Right lobe of liver (tissue), 6 donors: ENCODE measurements at places on chromosomes 1 and 21. TPM values are rescaled to one million over a fixed set of nuclear protein-coding genes. Genes with fewer than 3 reads are reported as not detected.

DNA sequence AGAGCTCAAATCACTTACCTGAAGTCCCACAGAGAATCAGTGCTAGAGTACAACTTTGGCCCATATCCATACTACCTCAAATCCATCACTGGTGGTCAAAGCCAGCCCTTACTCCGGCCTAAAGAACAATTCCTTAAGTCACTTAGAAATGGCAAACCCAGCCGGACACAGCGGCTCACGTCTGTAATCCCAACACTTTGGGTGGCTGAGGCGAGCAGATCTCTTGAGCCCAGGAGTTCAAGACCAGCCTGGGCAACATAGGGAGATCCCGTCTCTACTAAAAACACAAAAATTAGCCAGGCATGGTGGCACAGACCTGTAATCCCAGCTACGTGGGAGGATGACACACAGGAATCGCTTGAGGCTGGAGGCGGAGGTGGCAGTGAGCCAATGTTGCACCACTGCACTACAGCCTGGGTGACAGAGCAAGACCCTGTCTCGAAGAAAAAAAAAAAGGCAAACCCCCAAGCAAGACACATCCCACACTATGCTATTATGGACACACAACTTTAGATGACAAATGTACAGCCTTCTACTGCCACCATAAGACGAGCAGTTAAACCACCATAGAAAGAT is 24.0 kb downstream of the NPHP4 start:
- DNase-seq: no peak
- H3K4me3 ChIP-seq: no peak overlapping the region
- no peaks in the 10 kb centered on the region for H3K36me3 ChIP-seq
- H3K4me1 ChIP-seq: no peaks in the 10 kb centered on the region
- H3K27ac ChIP-seq: no peak overlapping the region

GRCh38 chr1:170303034-170303433 is 157.3 kb downstream of the NTMT2 start:
- H3K27me3 ChIP-seq: no peaks in the 10 kb centered on the region
- no peak overlapping the region for H3K4me3 ChIP-seq
- H3K36me3 ChIP-seq: no peaks in the 10 kb centered on the region
- DNase-seq: no peak
- H3K27ac ChIP-seq: no peak overlapping the region
- H3K4me1 ChIP-seq: no peaks in the 10 kb centered on the region

GRCh38 chr1:44327679-44328491 is 27.2 kb downstream of the ERI3 start:
- H3K27me3 ChIP-seq: no peaks in the 10 kb centered on the region
- DNase-seq: peak; percentile 86
- no peak overlapping the region for H3K27ac ChIP-seq
- H3K4me1 ChIP-seq: peaks cover 4% of the 10 kb centered on the region

ZNF124 gene
- total RNA-seq: 6.9 TPM

UBR4 gene
- total RNA-seq: 85.8 TPM

- H3K36me3 ChIP-seq: no peaks in the 10 kb centered on the region
- H3K27me3 ChIP-seq: no peaks in the 10 kb centered on the region
- H3K27ac ChIP-seq: peak overlapping the region; percentile 17
- no peak overlapping the region for H3K4me3 ChIP-seq
- no peaks in the 10 kb centered on the region for H3K4me1 ChIP-seq
Measured at GRCh38 chr1:56453417-56454078, 125.8 kb downstream of the PLPP3 start.

RORC gene
- 13.3 TPM for total RNA-seq

SPATA17 gene
- not detected for total RNA-seq

DNA sequence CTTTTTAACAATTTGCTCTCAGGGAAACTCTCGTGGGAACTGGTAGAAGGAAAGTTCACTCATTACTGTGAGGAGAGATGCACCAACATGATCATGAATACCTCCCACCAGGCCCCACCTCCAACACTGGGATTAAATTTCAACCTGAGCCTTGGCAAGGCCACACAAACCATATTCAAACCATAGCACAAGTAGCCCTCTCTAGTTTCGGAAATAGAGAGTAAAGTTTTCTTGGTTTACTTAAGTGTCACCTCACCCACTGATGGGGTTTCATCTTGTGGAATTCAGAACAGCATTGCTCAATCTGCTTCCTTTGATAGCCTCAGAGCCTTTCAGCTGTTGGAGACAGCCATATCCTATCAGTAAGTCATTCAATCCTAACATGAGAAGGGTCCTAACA is 25.5 kb upstream of the CCSAP start:
- no peaks in the 10 kb centered on the region for H3K4me1 ChIP-seq
- H3K4me3 ChIP-seq: no peak overlapping the region
- H3K27ac ChIP-seq: no peak overlapping the region
- DNase-seq: peak; percentile 19

DNA sequence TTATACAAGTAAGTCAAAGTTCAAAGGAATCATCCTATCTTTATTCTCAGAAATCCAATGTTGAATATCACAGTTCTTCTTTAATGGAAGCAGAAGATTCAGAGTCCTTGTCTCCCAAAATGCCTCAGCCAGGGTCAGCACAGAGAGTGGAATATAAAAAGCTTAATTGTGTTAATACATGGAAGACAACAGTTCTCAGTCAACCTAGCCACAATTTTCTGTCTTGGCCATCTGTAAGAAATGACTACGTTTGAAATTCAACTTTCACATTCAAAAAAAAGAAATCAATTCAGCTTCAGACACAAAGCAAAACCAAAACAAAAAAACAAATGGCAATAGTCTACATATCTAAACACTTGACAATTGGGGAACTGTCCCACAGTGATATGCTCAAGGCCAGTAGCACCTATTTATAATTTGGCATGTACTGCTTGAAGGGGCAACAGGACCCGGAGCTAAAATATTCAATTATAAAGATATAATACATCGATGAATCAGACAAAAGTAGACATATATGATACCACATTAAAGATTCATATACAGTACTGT is 27.3 kb upstream of the GLIS1 start:
- H3K4me3 ChIP-seq: no peak overlapping the region
- H3K4me1 ChIP-seq: no peaks in the 10 kb centered on the region
- no peaks in the 10 kb centered on the region for H3K36me3 ChIP-seq
- no peak for DNase-seq

GRCh38 chr1:202155478-202156021 is 4.9 kb downstream of the PTPN7 start:
- no peak overlapping the region for H3K4me3 ChIP-seq
- no peaks in the 10 kb centered on the region for H3K36me3 ChIP-seq
- H3K4me1 ChIP-seq: no peaks in the 10 kb centered on the region
- DNase-seq: peak; percentile 74

DNA sequence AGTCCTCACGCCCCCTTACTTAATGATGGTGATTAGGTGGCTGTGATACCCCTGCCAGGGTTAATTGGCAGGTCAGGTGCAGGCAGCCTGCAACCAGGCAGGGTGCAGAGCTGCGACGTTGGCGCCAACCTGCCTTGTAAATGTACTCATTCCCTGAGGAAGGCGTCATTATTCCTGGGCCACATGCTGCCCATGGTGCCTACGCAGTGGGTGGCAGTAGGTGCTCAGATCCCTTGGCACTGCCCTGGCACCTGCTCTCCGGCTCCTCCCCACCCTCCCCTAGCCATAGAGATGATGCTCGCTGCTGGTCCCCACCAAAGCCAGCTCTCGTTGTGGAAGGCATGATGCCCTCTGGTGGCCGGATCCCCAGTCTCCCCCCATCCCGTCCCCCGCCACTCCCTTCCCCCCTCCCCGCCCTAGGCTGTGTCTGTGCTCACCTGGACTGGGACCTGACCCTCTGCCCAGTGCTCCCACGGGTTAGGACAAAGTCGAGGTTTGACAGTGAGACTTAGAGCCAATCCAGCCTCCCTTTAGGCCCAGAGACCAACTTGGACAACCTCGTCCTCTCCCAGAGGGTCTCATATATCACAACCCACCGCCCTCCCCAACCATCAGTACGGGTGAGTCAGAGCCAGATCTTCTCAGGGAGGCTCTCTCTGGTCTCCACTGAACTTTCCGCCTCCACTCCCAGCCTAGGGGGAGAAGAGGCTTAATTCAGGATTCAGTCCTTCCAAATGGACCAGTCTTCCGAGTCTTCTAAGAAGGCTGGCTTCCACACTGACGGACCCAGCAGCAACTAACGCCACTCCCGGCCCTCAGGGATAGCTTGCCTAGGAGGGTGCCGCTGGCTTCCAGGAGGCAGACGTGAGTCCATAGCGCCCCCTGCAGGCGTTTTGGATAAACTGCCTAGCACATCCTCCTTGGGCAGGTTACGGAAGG is 5.7 kb downstream of the KRTCAP2 start:
- no peaks in the 10 kb centered on the region for H3K27me3 ChIP-seq
- peak overlapping the region; percentile 10 for H3K4me3 ChIP-seq
- H3K36me3 ChIP-seq: no peaks in the 10 kb centered on the region
- peak; percentile 90 for DNase-seq
- H3K27ac ChIP-seq: no peak overlapping the region
- H3K4me1 ChIP-seq: no peaks in the 10 kb centered on the region

UBE2Q1 gene
- total RNA-seq: 48.6 TPM

- no peak for DNase-seq
- no peaks in the 10 kb centered on the region for H3K27me3 ChIP-seq
- H3K4me1 ChIP-seq: no peaks in the 10 kb centered on the region
- no peak overlapping the region for H3K4me3 ChIP-seq
- H3K27ac ChIP-seq: no peak overlapping the region
- H3K36me3 ChIP-seq: no peaks in the 10 kb centered on the region
Measured at GRCh38 chr1:180720753-180721152, 88.9 kb downstream of the XPR1 start.

NECTIN4 gene
- total RNA-seq: not detected

DNA sequence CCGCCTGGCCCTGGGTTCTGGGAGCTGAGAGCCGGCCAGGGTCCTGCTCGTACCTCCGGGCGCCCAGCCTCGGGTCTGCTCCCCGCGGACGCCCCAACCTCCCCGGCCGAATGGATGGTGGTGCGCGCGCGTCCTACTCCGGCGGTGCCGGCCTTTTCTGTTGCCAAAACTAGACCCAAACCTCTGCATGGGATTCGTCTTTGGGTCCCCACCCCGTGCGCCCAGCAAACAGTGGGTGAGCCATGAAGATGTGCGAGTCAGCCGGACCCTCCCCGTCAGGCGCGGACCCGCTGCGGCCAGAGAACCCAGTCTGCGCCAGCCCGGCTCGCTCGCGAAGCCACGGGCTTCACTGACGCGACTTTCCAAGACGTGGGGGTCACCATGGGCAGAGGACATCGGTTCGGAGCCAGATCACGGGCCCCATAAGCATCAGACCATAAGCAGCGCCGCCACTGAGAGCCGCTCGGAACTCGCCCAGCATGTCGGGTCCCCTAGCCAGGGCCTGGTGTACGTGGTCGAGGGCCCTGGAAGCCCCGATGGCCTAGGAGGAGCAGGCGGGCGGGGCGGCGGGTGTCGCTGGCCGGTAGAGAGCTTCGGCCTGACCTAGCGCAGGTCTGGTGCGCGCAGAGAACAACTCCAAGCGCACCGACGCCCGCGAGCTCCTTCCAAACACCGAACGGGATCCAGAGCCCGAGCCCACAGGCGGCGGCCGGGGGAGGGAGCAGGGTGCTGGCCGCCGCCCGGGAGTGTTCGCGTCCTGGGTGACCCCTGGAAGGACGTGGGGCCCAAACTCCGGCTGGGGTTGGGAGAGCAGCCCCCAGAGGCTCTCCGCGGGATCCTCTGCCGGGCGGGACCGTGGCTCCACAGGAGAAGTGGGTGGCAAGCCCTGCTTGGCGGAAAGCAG is 1.0 kb upstream of the TP73 start:
- H3K4me3 ChIP-seq: no peak overlapping the region
- no peaks in the 10 kb centered on the region for H3K4me1 ChIP-seq
- H3K27ac ChIP-seq: no peak overlapping the region
- DNase-seq: peak; percentile 33
- peaks cover 10% of the 10 kb centered on the region for H3K27me3 ChIP-seq

GRCh38 chr1:11700601-11701467 is 9.3 kb downstream of the DRAXIN start:
- no peak overlapping the region for H3K4me3 ChIP-seq
- H3K27ac ChIP-seq: no peak overlapping the region

DNA sequence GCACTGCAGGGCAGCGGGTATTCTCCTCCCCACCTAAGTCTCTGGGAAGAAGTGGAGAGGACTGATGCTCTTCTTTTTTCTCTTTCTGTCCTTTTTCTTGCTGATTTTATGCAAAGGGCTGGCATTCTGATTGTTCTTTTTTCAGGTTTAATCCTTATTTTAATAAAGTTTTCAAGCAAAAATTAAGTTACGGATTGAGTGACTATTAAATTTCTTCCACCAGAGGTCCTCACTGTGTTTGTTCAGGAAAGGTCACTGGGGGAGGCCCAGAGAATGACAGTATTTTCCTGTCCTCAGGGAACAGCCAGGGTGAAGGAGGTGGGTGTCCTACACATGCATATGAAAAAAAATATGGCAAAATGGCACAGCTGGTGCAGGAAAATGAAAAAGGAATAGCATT is 4.4 kb upstream of the ELF3 start:
- peaks cover 47% of the 10 kb centered on the region for H3K36me3 ChIP-seq
- no peak for DNase-seq
- H3K4me1 ChIP-seq: peaks cover 14% of the 10 kb centered on the region

- no peaks in the 10 kb centered on the region for H3K27me3 ChIP-seq
- DNase-seq: no peak
- H3K36me3 ChIP-seq: peaks cover 22% of the 10 kb centered on the region
- peak overlapping the region; percentile 27 for H3K4me3 ChIP-seq
Measured at GRCh38 chr1:35178874-35179380, 14.0 kb downstream of the SFPQ start.

DNA sequence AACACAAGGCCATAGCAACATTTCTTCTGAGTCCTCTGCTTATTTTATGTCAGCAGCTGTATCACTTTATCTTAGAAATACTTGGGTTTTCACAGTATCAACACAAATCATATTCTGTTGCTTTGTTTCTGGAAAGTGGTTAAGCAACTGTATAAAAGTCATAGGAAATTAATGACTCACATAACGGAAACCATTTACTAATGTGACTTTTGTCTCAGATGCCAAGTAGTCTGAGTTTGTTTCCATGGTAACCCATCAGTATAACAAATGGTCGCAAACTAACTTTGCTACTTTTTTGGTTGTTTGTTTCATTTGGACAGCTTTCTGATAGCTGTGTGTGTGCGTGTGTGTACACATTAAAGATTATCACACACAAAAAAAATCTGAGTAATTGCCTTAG is 31.1 kb downstream of the EEIG2 start:
- no peak overlapping the region for H3K4me3 ChIP-seq
- DNase-seq: no peak
- H3K36me3 ChIP-seq: no peaks in the 10 kb centered on the region

NLRP3 gene
- total RNA-seq: 2.0 TPM

DNA sequence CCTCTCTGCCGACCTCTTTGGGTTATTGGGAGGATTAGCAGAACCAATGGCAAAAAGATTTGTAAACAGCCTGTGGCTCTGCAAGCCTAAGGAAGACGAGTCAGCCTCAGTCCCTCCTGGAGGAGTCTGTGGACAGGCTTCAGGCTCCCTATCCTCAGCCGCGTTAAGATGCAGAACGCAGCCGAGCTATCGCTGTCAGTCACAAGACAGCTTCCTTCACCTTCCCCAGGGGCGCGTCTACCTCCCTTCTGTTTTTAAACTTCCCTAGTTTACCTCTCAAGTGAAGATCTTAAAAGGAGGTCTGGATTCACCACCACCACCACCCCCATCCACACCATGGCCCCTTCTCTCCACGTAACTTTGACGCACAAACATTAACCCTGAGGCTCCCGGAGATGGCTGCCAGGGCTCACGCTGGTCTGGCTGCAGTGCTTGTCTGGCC is 738 bp downstream of the CAMK1G start:
- no peak overlapping the region for H3K4me3 ChIP-seq
- no peaks in the 10 kb centered on the region for H3K27me3 ChIP-seq
- DNase-seq: no peak
- H3K4me1 ChIP-seq: no peaks in the 10 kb centered on the region
- no peak overlapping the region for H3K27ac ChIP-seq

- H3K27ac ChIP-seq: no peak overlapping the region
- H3K4me1 ChIP-seq: no peaks in the 10 kb centered on the region
- no peak for DNase-seq
Measured at GRCh38 chr1:87435484-87435883, 106.8 kb downstream of the LMO4 start.
